Right renal cortex interstitium (tissue), 3 donors: ENCODE measurements at places on chromosomes 6 and 20. TPM values are rescaled to one million over a fixed set of nuclear protein-coding genes. Genes with fewer than 3 reads are reported as not detected.

The MYCT1 gene
- polyA plus RNA-seq = 17.3 TPM

- no peak for DNase-seq
These were observed 231.7 kb downstream of the TAF4 start for GRCh38 chr20:61833807-61834610.

- DNase-seq = no peak
These were observed 306.7 kb downstream of the RNF144B start for GRCh38 chr6:18693881-18694280.

The SLCO4A1 gene
- 1.8 TPM for polyA plus RNA-seq

The BANF2 gene
- polyA plus RNA-seq = not detected

The TBXT gene
- polyA plus RNA-seq = 0.07 TPM

DNA sequence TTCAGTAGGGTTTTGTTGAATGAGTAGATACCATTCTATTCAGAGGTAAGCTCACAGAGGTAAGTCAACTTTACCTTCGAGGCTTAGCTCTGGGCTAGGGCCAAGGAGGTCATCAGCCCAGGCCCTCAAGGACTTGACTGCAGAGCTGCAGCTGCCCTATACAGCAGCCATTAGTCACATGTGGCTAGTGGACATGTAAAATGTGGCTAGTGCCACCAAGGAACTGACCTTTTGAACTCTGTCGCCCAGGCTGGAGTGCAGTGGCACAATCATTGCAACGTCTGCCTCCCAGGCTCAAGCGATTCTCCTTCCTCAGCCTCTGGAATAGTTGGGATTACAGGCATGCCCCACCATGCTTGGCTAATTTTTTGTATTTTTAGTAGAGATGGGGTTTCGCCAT, 47.9 kb upstream of the EPB41L1 start:
- no peak for DNase-seq

GRCh38 chr6:143368426-143368825, 82.1 kb downstream of the ADAT2 start:
- no peak for DNase-seq

- DNase-seq = no peak
These were observed 50.4 kb downstream of the JARID2 start for GRCh38 chr6:15296249-15296648.

The ASF1A gene
- 35.1 TPM for polyA plus RNA-seq

- no peak for DNase-seq
These were observed 46.0 kb downstream of the CDC40 start for GRCh38 chr6:110226261-110226660.

- DNase-seq = no peak
These were observed 89.7 kb downstream of the LY86 start for GRCh38 chr6:6678185-6678671.

The TPD52L2 gene
- 81.3 TPM for polyA plus RNA-seq

- DNase-seq = no peak
These were observed 8.0 kb downstream of the NKX2-4 start for GRCh38 chr20:21389368-21389767.

DNA sequence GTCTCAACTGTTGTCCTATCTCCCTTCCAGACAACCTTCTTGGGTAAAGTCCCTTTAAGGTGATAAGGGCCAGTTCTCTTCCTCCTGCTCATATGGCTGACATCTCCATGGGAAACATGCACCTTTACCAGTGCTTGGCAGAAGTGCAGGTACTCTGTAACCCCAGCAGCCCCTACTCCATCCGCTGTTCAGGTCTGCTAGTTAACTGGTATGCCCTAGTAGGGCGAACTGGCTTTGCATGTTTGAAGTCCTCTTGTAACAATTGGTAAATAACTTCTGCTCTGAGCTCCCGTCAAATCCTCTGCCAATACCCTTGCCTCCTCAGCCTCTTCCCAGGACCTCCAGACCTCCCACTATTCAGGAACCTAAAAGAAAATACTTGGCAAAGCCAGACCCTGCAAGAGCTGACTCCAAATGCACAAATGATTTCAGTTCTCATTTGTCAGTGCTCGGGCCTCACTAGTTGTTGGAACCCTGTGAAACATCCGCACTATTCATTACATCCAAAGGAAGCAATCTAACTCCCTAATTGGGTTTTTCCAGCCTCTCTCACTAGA, 703.7 kb downstream of the MAFB start:
- DNase-seq = no peak

DNA sequence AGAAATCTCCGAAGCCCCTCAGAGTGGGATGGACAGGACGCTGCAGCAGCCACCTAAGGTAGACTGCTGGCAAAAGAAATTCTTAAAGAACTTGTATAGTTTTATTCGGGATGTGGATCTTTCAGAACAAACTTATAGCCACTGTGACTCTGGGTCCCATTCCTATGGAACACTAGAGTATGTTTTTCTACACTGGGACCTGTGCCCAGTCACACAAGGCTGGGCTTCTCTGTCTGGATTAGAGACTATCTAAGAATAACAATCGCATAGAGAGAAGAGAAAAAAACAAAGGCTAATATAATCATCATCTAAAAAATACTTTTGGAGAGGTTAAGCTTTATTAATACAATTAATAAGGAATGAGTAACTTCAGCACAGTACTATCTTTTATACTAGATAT, 28.9 kb downstream of the RMND1 start:
- no peak for DNase-seq

The ULBP2 gene
- 0.87 TPM for polyA plus RNA-seq

GRCh38 chr20:21936720-21937380, 231.4 kb downstream of the PAX1 start:
- DNase-seq = no peak

GRCh38 chr6:25024821-25025220, 89.1 kb upstream of the RIPOR2 start:
- no peak for DNase-seq

- DNase-seq = peak; percentile 18
These were observed 85.8 kb downstream of the ZFP64 start for GRCh38 chr20:52105442-52106422.

- DNase-seq = no peak
These were observed 16.6 kb upstream of the SLC22A1 start for GRCh38 chr6:160104821-160105517.

- DNase-seq = no peak
These were observed 35.9 kb downstream of the CDC40 start for GRCh38 chr6:110216140-110216539.

DNA sequence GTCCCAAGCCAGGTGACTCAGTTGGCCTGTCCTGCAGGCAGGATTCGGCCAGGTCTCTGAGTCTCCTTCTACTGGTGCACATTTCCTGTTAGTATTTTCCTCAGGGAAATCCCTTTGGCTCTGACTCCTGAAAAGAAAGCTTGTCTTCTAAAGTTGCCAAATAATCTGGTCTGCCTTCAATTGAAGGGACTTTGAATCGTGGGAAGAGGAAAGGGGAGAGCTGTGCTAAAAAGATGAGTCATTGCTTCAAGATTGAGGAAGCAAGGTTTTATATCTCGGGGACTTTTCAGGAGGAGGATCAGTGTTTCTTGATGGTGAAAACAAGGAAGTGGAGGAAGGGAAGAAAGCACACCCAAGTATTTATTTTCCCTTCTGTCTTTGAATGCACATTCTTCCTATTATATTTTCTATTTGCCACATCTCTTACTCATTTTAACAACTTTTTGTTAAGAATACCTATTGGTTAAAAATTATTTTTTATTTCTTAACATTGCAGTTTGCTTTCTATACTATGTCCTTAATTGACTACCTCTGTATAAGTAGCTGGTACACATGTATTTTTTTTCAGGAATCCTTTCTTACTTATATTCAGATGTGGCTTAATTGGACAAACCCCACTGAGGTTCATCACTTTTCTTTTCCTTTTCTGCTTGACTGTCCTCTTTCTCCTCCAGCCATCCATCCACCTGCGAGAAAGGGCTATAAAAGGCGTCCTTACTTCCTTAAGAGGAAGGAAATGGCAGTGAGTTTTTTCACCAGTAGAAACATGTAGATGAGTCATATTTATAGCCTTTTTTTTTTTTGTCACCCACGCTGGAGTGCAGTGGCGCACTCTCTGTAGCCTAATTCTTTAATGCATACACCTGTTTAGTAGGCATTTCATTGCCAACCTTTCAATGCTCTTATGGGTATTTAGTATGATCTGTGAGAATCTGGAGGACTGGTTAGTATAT, 15.0 kb upstream of the IFNGR1 start:
- DNase-seq = no peak

DNA sequence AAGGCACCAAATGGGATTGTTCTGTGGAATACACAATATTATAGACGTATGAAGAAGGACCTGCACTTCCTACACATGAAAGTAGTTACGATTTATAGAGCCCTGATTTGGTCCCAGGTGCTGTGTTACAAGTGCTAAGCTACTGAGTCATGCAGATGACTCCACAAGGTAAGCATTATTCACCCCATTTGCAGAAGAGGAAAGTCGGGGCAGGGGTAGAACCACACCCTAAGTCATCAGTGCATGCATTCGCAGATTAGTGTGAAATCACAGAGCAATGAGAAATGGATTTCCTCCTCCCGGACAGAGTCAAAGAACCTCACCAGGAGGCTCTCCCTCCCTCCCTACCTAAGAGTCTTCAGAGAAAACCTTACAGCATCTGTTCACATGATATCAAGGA, 279.5 kb downstream of the LRFN2 start:
- DNase-seq = no peak

DNA sequence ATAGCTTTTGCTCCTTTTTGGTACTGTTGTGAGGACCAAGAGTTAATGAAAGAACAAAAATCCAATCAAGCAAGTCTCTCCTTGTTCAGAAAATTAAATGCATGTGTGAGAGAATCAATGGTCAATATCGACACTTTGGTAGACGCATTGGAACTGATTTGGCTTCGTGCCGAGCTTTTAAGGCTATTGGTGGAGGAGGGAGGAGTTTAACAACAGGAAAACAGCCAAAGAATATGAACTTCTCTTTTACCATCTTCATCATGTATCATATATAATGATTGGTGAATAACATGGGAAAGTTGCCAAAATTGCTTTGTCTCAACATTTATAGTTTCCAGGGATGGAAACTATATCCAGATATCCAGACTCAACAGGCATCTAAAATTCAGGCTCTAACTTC, 266.5 kb upstream of the CITED2 start:
- no peak for DNase-seq

The TFAP2C gene
- 0.94 TPM for polyA plus RNA-seq

The CENPW gene
- 27.0 TPM for polyA plus RNA-seq

The PAK5 gene
- 0.28 TPM for polyA plus RNA-seq

DNA sequence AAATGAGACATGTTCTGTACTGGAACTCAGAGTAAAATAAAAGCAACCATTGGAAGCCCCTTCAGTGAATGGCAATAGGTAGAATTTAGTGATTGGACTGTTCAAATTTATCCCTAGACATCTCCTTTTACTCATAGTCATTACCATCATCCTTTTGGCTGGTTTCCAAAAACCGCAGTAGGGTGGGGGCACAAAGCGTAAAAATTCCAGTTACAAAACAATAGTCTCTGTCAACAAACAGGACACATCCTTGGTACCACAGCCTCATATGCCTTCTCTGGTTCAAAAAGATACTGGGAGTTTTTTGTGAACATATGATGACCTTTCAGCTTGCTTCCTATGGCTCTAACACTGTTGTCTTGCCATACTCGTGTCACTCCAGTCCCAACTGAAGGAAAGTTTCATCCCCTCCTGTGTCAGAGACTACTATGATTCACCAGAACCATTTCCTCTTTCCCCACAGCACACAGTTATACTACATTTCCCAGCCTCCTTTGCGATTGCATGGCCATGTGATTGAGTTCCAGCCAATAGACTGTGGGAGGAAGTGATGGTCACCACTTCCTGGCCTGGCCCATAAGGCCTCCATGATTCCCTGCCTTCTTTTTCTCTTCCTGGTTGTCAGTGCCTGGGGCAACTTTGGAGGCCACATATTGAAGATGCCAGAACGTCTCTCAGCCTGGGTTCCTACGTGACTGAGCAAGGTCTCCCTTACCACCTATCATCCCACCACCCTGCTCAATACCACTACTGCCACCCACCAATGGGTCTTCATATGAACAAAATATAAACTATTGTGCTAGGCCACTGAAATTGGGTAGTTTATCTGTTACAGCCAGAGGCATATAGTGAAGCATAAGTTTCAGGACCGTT, 162.4 kb downstream of the ID4 start:
- DNase-seq = no peak

The PNLDC1 gene
- 1.6 TPM for polyA plus RNA-seq

DNA sequence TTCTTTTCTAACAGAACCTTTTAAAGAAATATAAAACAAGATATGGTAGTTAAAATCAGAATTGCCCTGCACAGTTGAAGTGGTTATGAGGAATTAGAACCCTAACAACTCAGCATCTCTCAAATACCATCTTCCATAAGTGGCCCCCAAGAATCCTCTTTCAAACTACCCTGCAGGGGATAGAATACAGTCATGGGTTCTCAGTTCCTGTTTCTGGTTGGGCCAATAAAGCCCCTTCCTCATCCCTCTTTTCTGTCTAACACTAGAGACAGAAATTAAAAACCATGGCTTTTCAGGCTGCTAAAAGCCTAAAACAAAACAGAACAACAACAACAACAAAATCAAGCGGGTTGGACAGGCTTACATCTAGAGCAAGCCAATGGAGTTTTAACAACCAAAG, 6.7 kb upstream of the LCA5 start:
- no peak for DNase-seq

The PTP4A1 gene
- polyA plus RNA-seq = 56.9 TPM
